Activated CD4-positive, alpha-beta memory T cell treated with anti-CD3 and anti-CD28 coated beads for 36 hours (primary cell): ENCODE measurements at places on chromosomes 4 and X. TPM values are rescaled to one million over a fixed set of nuclear protein-coding genes. Genes with fewer than 3 reads are reported as not detected.

Gene GPRASP3
- 1.3 TPM for total RNA-seq

Gene SSX7
- not detected for total RNA-seq

GRCh38 chr4:1021386-1022050 is 10.1 kb downstream of the FGFRL1 start:
- DNase-seq, result no peak

- no peak for DNase-seq
Measured at GRCh38 chr4:173493041-173493440, 37.0 kb downstream of the HAND2 start.

Gene WNK3
- total RNA-seq, result 0.19 TPM

Gene ANOS1
- total RNA-seq, result not detected

Gene NAP1L2
- total RNA-seq, result 3.1 TPM

DNA sequence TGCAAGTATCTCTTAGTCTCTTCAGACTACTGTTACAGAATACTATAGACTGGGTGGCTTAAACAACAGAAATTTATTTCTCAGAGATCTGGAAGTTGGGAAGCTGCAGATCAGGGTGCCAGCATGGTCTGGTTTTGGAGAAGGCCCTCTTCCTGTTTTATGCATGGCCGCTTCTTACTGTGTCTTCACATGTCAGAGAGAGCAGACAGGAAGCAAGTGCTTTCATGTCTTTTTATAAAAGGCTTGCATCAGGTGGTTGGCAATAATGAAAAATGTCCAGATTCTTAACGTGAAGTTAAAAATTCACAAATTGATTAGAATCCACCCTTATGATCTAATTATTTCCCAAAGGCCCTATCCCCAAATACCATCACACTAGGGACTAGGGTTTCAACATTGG is 284.9 kb downstream of the RPA4 start:
- DNase-seq, result no peak

GRCh38 chr4:180398564-180398963 is 1844.6 kb upstream of the TENM3 start:
- no peak for DNase-seq

DNA sequence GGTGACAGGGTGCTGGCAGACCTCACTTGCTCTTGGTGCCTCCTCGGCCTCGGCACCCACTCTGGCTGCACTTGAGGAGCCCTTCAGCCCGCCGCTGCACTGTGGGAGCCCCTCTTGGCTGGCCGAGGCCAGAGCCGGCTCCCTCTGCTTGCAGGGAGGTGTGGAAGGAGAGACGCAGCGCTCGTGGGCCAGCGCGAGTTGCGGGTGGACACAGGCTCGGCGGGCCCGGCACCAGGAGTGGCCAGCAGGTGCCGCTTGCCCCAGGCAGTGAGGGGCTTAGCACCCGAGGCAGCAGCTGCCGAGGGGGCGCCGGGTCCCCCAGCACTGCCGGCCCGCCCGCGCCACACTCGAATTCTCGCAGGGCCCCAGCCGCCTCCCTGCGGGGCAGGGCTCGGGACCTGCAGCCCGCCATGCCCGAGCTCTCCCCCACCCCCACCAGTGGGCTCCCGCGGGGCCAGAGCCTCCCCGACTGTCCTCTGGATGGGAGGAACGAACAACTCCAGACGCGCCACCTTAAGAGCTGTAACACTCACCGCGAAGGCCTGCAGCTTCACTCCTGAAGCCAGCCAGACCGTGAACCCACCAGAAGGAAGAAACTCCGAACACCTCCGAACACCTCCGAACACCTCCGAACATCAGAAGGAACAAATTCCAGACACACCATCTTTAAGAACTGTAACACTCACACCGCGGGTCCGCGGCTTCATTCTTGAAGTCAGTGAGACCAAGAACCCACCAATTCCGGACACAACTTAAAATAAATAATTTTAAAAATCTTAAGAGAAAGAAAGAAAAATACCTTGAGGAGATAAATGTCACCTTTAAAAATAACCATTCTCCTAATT is 311.1 kb upstream of the SLC7A11 start:
- DNase-seq, result no peak

- DNase-seq, result no peak
Measured at GRCh38 chr4:165709516-165709915, 163.5 kb upstream of the TLL1 start.

DNA sequence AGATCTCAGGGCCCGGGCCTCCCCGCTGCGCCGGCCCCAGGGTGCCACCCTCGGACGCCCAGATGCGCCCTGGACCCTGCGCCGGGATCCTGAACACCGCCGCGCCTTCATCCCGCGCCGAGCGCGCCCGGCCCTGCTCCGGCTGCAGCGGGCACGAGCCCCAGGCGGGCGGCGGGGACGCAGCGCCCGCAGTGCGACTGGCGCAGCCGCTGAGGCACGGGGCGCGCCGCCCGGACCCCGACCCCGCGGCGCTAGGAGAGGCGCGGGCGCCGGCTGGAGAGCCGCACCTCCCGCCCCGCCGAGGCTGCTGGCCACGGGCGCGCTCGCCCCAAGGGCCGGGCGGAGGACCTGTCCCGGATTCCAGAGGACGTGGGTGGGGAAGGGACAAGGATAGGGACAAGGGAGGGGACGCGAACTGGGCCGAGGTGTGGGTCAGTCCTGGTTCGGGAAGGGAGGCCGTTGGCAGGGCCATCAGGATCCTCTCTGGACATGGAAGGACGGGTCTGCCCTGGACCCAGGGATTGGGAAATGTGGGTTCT is 1.1 kb downstream of the ZFYVE28 start:
- DNase-seq, result peak; percentile 41

DNA sequence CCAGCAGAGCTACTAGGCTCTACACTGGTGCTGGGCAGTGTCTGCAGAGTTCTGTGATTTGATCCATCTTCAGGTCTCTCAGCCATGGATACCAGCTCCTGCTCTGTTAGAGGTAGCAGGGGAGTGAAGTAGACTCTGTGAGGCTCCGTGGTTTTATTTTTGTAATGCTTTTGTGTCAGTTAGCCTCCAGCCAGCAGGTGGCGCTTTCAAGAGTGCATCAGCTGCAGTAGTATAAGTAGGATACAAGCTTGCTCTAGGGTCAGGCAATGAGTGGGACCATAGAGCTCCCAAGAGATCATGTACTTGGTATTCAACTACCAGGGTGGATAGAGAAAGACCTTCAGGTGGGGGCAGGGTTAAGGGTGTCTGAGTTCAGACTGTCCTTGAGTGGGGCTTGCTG is 362.5 kb upstream of the TRAM1L1 start:
- peak; percentile 24 for DNase-seq

DNA sequence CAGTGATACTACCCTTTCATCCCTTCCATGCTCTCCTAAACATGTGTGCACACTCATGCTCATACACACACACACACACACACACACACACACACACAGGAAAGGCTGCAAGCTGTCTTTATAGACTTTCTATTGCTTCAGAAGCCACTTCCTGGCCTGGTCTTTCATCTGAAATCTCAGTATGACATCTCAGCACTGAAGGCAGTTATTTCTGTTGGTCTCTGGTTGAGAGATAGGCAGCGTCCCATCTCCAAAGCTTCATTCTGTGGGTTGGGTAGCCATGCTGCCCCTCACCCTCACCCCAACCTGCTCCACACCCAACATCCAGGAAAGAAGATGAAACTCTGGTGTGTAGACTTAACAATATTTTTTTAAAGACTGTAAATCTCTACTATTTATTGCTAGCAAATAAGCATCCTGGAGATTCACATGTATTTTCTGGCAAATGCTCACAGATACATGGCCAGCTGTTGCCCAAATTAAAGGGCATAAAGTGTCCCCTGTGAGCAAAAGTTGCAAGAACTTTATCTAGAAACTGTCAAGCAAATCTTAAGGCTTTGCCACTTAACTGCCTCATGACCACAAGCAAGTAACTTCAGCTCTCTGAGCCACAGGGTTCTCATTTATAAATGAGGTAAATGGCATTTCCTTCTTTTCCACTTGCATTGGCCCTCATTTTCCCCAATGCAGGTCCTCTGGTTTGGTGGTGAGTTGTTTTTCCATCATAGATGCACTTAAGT is 189.8 kb upstream of the AFF2 start:
- peak; percentile 63 for DNase-seq

Gene DCAF8L2
- total RNA-seq, result not detected

Gene ZNF157
- 0.50 TPM for total RNA-seq

- no peak for DNase-seq
Measured at GRCh38 chr4:184752496-184753275, 18.8 kb upstream of the CENPU start.

Gene SSX1
- total RNA-seq, result not detected

DNA sequence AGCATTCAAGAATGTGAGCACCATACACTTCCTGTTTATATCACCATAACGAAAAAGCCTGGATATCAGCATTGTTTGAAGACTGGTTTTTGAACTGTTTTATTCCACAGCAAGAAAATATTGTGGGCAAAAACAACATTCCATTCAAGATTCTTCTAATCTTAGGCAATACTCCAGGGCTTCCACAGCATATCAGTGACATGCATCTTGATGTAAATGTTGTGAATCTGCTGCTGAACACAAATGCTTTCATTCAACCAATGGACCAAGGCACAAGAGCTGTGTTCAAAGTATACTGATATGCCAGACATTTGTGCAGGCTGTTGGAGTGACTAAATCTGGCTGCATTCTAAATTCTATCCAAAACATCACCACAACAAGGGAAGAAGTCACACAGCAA is 260.1 kb upstream of the ETNPPL start:
- no peak for DNase-seq

- peak; percentile 24 for DNase-seq
Measured at GRCh38 chr4:38804654-38805295, at the start of gene TLR1. Gene TLR1, minus strand, starts transcription at chr4:38804791. Its CDS starts 5,960 bp downstream, at chr4:38798831.

Gene FGD1
- total RNA-seq, result 0.15 TPM

DNA sequence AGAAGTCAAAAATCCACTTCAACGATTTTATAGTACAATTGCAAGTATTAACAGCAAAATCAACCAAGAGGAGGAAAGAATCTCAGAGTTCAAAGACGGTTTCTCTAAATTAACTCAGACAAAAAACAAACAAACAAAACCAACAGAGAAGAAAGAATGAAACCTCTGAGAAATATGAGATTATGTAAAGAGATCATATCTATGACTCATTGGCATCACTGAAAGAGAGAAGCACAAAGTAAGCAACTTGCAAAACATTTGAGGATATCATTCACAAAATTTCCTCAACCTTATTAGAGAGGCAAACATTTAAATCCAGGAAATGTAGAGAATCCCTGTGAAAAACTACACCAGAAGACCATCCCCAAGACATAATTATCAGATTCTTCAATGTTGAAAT is 370.4 kb downstream of the INPP4B start:
- no peak for DNase-seq

Gene UGT8
- total RNA-seq, result 0.40 TPM

DNA sequence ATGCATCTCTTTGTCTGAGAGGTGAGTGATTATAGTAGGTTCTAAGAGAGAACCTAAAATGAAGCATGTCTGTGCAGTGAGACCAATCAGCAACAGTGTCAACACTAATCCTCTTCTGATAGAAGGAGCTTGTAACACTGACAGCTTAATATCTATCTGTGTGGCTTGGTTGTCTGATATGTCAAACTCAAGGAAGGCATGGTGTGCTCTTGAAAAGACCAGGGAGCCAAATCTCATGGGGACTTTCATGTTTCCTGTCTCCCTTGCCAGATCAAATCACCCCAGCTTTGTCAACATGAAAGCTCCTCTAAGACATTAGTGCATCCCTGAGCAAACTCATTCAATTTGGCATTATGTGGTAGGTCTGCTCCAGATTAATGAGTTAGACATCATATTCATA is 95.4 kb downstream of the ANOS1 start:
- no peak for DNase-seq

Gene ZNF718
- 7.7 TPM for total RNA-seq

GRCh38 chr4:108991551-108992328 is 228.9 kb upstream of the ETNPPL start:
- no peak for DNase-seq

Gene FAM199X
- 9.1 TPM for total RNA-seq

DNA sequence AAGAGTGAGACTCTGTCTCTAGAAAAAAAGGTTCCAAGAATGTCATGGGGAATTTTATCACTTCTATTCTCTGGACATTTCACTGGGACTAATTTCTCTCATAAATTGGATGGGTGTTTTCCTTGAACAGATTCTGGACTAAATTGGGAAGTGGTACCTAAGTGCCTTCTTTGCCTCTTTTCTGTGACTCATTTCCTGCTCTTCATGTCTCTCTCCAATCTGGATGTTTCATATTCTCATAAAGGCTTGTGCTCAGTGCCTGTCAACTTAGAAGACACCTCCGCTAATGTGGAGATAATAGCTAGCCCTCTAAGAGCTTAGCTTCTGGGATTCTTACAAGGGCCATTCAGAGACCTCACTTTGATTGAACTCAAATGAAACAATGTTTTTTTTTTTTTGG is 38.0 kb upstream of the IGFBP7 start:
- DNase-seq, result no peak

DNA sequence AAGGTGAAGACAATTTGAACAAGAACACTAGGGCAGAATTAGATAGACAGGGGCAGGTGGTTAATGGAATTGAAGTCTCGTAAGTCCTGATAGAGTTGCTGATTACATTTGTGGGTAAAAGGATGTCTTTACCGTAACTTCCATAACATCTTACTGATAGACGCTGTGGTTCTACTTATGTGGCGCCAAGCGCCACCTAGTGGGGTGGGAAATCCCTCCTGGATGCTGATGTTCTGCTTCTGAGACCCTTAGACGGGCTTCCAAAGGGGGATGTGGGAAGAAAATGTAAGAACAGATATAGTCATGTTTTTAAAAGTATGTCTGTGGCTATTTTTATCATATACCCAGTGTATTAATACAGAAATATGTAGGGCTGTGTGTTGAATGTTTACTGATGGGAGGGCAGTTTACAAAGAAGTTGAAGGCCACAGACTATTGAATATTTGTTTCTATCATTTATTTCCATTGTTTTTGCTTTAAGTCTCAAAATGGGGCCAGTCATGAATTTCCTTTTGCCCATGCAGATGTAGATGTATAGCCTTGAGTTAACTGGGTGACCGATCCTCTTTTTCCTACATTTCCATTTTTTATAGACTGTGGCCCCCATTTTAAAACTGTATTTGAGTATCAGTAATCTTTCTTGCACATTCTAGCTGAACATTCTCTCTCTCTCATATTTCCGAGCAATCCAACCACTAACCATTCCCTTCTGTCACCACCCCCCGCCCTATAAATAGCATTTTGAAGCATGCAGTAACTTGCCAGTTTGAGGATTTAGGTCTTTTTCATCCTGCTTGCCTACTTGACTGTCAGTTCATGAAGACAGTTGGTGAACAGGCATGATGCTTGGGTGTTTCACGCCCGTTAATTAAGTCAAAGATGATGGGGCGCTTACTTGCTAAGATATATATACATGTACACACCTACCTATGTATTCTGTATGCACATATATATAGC is 12.1 kb upstream of the TLR8 start:
- peak; percentile 51 for DNase-seq

DNA sequence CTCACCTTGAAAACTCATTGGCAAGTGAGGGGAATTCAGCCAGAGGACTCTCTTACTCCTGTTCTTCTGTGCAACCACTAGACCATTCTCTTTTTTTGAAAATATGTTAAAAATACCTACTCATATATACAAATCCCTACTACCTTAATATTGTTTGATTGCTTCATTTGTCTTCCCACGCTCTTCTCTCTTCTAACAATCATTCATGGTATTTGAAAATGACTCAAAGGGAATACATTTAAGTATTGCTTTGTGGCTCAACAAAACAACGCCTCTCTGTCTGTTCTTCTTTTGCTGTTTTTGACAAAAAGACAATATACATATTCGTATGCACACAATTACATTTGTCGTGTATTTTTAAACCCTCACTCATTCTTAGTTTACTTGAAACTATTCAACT is 589.4 kb downstream of the ANKRD50 start:
- DNase-seq, result no peak

Gene TXK
- 18.4 TPM for total RNA-seq

- DNase-seq, result no peak
Measured at GRCh38 chr4:184806229-184806550, 19.6 kb downstream of the ACSL1 start.

GRCh38 chrX:104435249-104435648 is 130.8 kb upstream of the IL1RAPL2 start:
- DNase-seq, result no peak
